Esophagus squamous epithelium (tissue), 5 donors: ENCODE measurements at places on chromosomes 5 and 9.

DNA sequence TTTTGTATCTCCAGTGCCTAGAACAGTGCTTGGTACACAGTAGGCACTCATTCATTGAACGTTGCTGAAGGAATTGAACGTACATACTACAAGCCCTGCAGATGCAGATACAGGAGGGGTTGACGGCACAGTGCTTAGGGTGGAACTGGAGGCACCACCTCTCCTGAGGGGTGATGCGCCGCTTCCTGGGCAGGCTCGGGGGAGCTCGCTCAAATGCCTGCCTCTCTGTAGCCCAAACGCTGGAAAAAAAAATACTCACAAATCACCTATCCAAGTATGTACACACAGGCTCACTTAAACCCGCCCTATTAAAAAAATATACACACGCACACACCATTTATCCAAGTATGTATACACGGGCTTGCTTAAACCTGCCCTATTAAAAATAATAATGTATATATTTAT is 536 bp upstream of the COMMD10 start:
- no peak for DNase-seq

- DNase-seq = no peak
Measured at GRCh38 chr9:20524776-20525175, 97.5 kb downstream of the MLLT3 start.

DNA sequence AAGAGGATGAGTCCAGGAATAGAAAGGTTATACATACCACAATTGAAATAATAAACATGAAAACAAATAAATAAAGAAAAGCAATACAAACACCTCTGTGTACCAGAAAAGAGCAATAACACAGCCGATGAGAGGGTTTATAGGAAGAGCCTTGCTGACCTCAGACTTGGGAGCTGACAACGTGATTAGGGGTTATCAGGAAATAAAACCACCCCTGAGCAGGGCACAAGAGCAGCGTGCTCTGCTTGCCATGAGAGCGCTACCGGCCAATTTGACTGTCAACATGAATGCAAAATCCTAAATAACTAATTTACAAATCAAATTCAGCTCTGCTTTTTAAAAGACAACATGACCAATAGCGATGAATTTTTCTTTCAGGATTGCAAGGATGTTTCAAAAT is 2.6 kb upstream of the FREM1 start:
- DNase-seq = no peak

DNA sequence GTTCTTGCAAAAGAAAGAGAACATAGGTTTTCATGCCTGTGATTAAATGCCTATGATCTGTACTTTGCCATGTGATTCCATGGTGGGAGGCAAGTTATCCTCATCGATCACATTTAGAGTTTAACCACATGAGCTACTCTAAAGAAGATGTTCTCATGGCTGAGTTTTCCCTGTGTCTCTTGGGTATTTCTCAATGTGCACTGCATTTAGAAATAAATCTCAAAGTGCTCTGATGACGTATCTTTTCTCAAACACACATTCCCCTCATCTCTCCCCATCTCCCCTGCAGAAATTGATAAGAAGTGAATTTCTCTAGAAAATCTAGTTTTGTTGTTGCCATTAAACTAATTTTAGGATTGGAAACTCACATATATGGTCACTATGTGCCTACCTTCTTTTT is 282.2 kb downstream of the SEMA5A start:
- DNase-seq = no peak

GRCh38 chr9:106929471-106930177 is 66.7 kb downstream of the ZNF462 start:
- DNase-seq = no peak

GRCh38 chr9:82554381-82554780 is 508.6 kb downstream of the RASEF start:
- no peak for DNase-seq

GRCh38 chr5:134527156-134527960 is 1.9 kb downstream of the JADE2 start:
- DNase-seq = peak; percentile 55

GRCh38 chr9:105275938-105276337 is 31.5 kb downstream of the SLC44A1 start:
- DNase-seq = no peak
